ENCODE measurements at places on chromosomes 12 and 14.
A peak's percentile ranks its signal among the peaks of the same experiment; 100 is the strongest.

GRCh38 chr12:9345171-9345570, 137.0 kb upstream of the PZP start:
- DNase-seq, result no peak

- no peak for DNase-seq
Observed at GRCh38 chr14:29799464-29800095, 128.1 kb downstream of the PRKD1 start.

- peak; percentile 69 for DNase-seq
Observed at GRCh38 chr12:11962860-11963259, 107.9 kb upstream of the BCL2L14 start.

DNA sequence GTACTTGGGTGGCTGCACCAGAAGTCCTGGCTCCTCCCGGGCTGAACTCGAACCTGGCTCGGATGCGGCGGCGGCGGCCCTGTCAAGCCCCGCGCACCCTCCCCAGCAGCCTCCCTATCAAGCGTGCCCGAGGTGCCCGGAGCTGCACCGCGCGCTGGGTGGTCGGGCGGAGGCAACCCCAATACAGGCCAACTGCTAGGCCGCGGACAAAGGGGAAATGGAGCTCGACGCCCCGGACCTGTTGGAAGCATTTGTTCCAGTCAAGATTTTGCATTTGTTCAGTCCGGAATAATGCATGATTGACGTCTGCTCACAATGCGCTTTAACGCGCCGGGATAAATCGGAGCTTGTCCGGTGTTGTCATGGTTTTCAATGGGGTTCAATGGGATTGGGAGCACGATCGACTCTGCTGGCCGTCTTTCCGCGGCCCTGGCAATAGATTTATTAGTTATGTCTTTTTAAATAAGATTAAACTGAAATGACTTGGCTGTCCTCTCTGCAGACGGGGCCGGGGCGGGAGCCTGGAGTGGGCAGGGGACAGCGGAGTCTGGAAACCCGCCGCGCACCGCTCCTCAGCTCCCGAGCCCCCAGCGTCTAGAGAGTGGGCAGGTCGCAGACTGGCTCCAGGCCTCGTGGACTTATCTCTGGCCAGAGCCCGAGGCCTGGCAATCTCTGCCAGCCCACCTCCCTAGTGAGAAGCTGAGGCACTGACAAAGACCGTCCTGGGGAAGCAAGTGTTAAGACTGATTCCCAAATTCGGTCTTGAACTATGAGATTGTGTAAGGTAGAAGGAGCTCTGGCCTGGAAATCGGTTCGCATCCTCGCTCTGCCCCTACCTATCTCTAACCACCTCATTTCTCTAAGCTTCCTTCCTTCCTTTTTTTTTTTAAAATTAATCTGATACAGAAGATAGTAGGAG, 1.7 kb upstream of the NKX2-8 start:
- no peak for DNase-seq

DNA sequence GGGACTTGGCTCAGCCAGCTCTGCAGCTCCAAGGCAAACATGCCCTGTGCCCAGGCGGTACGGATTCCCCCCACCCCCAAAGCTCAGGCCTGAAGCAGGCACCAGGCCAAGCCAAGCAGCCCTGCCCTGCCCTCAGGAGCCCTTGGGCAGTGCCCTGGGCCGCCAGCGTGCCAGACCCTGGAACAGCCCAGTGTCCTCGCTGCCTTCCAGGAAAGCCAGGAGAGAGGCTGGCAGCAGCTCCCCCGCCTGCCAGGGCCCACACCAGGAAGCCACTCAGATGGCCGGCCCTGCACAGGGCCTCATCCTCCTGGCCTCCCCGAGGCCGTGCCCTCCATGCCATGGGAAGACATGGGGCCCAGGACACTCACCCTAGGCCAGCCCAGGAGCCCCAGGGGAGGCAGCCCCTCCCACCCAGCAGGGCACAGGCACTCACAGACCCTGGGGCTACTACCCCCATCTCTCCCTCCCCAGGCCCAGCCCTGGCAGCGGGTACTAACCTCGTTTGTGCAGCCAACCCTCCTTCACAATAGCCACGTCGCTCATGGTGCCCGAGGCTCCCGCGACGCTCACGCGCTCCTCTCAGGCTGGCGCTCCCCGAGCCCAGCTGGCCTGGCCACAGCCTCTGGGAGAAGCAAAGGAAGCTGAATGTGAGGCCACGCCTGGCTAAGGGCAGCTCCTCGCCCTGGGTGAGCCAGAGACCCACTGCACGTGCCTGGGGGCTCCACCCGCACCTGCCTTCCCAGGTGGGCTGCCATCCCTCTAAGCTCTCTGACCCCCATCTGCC, 3.3 kb downstream of the AKT1 start:
- DNase-seq, result no peak

- no peak for DNase-seq
Observed at GRCh38 chr14:97456958-97457357, 659.8 kb downstream of the VRK1 start.

DNA sequence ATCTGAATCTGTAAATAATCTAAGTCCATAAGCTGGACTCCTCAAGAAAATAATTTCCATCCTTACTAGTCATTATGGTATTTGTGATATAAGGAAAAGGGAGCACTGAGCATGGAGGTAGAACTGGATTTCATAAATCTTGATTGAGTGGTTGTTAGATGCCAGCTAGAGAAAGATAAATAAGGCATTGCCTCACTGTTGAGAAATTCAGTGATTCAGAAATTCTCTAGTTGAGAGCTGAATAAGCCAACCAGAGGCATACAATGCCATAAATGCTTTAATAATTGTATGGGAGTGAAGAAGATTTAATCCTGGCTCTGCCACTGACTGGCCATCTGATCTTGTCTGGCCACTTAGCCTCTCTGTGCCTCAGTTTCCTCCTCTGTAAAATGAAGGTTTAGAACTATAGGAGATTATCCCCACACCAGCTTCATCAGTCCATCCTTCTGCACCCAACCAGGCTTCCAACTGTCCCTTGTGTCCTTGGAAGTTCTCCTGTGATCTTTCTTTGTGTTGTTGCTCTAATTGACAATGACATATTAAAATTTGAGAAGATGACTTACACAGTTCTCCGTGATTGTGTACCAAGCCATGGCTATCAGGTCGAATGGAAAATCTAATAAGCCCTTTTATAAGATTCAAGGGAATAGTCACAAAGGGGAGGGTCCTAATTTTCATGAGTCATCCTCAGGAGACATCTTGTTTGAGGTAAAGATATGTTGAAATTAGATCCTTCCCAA, 394.3 kb downstream of the EGLN3 start:
- DNase-seq, result no peak

DNA sequence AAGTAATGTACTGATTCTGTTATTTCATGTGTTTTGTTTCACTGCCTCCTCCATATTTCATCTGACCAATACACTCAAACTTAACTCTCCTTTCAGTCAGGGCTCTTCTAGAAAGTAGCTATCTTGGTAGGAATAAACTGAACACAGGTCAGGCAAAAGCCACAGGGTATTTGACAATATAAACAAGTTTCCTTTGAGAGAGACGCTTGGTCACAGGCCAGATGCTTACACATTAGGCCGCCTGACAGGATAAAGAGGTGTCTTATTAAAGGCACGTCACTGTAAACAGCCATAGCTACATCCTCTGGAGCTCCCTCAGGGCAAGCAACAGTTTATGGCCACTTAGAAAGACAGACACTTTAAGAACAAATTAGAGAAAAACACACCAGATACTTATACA, 607.5 kb downstream of the SLC6A15 start:
- no peak for DNase-seq

DNA sequence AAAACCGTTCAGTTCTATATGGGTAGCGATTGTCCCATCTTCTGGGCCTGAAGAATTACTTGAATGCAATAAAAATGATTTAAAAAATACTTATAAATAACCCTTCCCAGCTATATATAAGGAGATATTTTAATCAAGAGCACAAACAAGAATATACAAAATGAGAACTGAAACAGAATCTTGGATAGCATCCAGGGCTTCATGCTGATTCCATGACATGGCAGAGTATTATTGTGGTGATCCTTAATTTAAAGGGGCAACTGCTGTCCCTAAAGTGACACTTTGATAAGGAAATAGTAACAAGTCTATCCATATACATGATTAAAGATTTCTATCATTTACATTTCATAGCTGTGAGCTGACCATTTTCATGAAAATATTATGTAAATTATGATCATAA, 18.8 kb downstream of the WBP11 start:
- no peak for DNase-seq

- DNase-seq, result no peak
Observed at GRCh38 chr12:131850856-131851559, 22.8 kb downstream of the MMP17 start.

DNA sequence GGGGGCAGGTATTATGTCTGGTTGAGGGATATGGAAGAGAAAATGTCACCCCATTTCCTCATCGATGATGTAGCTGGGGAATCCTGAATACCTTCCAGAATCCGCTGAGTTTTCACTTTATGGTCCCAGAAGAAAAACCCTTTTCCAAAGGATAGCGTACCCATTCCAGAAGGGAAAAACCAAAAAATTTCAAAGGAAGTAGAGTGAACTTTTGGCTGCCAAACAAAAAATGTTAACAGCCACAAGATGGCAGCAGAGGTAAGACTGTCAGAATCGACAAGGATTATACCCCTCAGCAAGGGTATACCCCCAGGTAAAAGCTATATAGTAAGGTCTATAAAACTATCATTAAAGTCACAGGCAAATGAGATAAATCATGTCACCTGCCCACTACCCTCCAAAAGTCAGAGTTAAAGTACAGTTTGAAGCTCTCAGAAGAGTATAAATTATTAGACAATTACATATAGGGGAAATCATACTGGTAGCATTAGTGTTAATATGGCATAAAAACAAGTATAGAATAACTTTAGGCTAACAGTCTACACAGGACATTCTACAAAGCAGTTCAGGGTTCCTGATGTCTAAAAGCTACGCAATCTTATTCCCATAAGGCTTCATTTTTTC, 18.0 kb downstream of the ACIN1 start:
- DNase-seq, result peak; percentile 16

GRCh38 chr14:105155071-105155651, 13.4 kb downstream of the JAG2 start:
- no peak for DNase-seq

- DNase-seq, result no peak
Observed at GRCh38 chr14:59282378-59282765, 93.9 kb downstream of the DAAM1 start.

DNA sequence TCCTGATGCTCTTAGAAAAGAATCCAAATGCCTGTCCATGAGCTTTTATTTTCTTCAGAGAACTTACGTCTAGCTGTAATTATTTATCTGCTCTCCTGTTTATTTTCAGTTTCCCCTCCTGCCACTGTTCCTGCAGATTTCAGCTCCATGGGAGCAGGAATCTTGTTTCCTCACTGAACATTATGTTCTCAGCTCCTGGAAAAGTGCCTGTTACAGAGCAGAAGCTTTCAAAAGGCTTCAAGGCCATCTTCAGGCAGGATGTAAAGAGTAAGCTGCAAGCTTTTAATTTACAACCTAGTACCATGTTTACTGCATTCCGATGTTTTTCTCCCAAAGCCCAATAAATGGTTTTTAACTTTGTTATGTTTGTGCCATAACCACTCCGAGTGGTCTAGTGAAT, 98.4 kb upstream of the BTG1 start:
- no peak for DNase-seq

DNA sequence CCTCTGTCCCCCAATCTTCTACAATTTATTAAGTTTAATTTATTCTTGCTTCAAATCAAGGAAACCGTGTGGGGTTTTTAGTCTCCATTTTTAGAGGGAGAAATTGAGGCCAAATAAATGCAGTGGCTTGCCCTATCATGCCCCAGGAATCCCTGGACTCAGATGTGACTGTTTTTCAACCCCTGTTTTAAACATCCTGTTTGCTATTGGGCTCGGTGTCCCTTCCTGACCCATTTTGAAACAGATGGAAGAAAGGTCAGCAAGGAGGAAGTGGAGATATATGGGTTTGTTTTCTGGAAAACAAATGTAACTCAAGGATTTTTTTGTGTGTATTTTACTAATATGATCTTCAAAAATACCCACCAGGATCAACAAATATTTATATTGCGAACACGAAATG, 84.7 kb downstream of the DACT1 start:
- no peak for DNase-seq

DNA sequence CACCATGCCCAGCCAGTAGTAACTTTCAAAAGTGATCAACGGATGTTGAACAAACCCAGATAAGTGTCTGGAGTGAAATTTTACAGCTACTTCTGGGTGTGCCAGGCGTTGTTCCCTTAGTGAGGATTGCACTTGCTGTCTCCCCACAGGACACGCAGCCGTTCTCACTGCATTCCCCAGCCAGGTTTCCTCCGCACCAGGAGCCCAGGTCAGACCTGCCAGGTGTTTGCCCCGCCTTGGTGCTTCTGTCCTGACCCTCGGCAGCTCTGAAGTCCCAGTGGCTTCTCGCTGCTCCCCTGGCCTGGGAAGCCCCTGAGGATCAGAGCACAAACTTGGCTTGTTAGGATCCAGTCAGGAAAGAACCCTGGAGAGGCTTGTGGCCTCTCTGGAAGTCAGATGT, 36.2 kb downstream of the MMAB start:
- no peak for DNase-seq

DNA sequence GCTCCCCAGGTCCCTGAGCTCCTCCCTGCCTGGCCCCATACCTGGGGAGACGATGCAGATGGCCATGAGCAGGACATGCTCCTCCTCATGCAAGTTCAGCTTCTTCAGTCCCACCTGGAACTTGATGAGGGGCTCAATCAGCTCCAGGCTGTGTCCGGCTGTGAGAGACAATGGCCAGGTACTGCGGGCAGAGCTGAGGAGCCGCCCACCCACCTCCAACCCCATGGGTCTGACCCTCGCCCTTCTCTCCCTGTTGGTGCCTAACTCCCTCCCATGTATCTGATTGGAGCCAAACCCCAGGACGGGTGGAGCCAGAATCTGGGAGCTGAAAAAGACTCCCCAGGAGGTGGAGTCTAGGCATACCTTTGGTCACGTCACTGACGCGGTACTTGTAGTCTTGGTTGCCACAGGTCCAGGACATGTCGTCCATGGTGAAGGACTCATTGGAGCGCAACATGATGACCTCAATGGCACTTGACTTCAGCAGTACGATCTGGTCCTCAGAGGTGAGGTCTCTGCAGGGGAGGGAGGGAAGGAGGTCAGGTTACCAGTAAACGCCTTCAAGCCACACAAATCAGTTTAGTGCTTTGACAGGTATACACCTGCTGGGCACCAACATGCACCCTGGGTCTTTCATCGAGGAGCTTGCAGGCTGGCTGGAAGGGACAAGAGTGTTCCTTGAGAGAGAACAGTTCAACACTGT, 26.7 kb upstream of the HDAC7 start:
- DNase-seq, result no peak

Measured in vagina (tissue), 2 donors.